Lung (tissue), 17 donors: ENCODE measurements at places on chromosomes 2 and 18.
A peak's percentile ranks its signal among the peaks of the same experiment; 100 is the strongest.

DNA sequence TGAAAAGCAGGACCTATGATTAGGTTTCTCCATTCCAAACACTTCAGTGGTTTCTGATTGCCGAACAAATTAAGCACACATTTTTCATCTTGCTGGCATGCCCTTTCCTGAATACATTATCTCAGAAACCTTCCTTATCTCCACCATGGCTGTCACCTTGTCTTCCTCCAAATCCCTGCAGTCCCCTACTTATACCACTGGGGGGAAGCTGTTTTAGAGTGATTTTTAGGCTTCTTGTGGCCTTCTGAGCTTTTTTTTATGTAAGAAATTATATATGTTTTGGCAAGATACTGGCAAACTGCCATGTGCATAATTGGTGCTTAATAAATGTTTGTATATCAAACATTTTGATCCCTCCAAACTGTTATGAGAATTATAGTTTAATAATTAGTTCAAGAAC is 229.2 kb downstream of the MYT1L start:
- no peak for DNase-seq

GRCh38 chr18:32443706-32444215 is 26.9 kb downstream of the GAREM1 start:
- peak; percentile 78 for DNase-seq

DNA sequence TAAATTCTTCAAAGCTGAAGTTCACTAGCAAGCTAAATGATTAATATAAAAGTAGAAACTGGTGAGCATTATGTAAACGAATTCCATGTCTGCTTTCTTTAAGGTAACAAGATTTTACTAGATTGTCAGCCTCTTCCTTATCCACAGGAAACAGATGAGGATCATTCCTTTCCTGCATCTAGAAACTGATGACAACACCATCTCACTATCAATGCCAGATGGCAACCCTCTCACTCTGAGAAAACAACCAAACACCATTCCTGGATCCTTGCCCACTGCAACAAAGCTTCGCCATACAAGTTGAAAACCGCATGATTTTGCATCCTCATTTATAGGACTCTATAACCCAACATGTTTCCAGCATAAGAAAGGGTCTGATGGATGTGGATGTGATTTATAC is 122.9 kb downstream of the ZNF521 start:
- DNase-seq, result peak; percentile 83

GRCh38 chr18:44539926-44540325 is 140.8 kb upstream of the SETBP1 start:
- DNase-seq, result no peak

DNA sequence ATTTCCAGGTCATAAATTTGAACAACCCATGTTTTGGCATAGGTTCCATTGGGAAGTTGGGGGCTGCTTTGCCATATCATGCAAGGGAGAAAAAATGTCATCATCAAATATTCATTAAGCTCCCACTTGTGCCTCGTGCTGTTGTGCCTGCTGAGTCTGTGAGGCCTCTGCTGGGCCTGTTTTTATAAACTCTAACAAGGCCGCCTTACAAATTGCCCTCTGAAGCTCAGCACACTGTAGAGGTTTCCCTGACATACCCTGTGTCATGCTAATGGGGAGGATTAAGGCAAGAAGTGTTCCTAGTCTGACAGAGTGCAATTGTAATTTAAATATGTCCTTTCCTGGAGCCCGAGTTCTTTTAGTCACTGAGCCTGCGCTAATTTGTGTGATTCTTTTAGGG is 17.6 kb downstream of the OSBPL6 start:
- no peak for DNase-seq

DNA sequence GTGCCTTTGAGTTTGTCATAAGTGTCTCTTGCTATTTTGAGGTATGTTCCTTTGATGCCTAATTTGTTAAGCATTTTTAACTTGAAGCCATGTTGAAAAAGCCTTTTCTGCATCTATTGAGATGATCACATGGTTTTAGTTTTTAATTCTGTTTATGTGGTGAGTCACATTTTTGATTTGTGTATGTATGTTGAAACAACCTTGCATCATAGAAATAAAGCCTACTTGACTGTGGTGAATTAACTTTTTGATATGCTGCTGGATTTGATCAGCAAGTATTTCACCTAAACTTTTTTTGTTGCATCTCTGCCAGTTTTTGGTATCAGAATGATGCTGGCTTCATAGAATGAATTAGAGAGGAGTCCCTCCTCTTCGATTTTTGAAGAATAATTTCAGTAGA is 469.7 kb downstream of the CDH2 start:
- DNase-seq, result no peak
